Fibroblast of mammary gland (primary cell): ENCODE measurements at places on chromosomes 3 and 15.

DNA sequence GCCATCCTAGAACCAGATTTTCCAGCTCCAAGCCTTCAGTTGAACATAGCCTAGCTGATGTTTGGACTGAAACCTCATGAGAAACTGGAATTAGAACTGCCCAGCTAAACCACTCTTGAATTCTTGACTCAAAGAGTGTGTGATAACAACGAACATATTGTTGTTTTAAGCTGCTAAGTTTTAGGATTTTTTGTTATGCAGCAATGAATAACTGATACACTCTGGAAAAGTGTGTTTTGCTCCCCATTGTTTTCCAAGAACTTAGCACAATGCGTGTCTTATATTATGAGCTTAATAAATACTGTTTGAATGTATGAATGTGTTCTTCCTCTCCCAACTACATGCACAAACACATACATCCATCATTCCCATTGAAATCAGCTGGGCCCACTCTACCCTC lies 379.6 kb downstream of the EDEM1 start:
- DNase-seq: no peak

DNA sequence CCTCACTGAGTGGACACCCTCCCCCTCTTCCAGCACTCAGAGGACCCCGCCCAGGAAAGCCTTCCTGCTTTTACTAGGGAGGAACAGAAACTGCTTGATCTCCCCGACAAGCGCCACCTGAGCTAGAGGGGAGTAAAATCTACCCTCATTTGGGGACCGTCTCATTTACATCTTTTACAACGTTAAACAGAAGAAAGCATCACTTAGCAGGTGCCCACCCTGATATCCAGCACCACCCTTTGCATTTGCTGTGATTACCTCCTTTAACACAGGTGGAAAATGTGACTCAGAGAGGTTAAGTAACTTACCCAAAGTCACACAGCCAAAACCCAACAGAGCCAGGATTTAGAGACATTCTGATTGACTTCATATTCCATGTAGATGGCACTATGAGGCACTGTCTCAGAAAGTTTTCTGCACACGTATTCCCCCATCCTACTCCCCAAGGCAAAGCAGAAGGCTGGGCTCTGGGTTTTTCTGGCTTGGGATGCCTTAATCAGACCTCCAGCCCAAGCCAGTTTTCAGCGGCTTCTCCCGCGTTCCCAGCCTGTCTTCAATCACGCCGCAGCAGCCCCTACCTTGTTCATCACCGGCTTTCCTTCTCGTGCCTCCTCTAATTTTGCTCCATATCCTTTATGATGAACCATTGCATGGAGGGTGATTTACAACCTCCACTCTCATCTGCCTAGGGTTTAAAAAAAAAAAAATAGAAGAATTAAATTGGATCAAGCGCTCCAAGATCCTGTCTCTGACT lies 314.6 kb upstream of the PROK2 start:
- DNase-seq: no peak

- DNase-seq: no peak
Observed at GRCh38 chr3:89644716-89645115, 537.3 kb downstream of the EPHA3 start.

- DNase-seq: no peak
Observed at GRCh38 chr3:32288819-32289218, 50.3 kb downstream of the CMTM8 start.

DNA sequence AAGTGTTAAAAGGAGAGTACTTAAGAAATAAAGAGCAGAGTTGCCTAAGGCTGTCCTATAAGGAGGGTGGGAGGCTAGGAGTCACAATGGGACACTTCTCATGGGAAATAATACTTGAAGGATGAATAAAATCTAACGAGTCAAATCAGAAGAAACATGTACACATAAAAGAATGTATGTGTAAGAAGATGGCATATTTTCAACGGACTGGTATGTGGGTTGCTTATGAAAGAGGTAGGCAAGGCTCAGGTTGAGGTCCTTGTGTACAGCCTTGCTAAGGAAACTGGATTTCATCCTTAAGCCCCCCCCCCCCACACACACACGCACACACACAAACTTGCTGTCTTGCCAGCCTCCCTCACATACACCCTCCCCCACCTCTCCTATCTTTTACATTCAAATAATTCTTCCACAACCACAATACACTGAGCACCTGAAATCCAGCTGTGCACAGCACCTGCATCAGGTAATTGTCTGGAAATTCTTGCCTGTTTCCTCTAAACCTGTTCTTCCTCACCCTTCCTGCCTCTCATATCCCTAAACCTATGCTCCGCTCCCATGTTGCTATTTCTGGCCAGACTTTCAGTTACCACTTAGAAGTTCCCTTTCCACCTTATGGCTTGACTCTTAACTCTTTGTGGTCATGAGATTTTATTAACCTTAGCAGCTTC lies 79.2 kb downstream of the FMN1 start:
- DNase-seq: no peak

- no peak for DNase-seq
Observed at GRCh38 chr15:64762546-64762945, 12.8 kb downstream of the RBPMS2 start.

DNA sequence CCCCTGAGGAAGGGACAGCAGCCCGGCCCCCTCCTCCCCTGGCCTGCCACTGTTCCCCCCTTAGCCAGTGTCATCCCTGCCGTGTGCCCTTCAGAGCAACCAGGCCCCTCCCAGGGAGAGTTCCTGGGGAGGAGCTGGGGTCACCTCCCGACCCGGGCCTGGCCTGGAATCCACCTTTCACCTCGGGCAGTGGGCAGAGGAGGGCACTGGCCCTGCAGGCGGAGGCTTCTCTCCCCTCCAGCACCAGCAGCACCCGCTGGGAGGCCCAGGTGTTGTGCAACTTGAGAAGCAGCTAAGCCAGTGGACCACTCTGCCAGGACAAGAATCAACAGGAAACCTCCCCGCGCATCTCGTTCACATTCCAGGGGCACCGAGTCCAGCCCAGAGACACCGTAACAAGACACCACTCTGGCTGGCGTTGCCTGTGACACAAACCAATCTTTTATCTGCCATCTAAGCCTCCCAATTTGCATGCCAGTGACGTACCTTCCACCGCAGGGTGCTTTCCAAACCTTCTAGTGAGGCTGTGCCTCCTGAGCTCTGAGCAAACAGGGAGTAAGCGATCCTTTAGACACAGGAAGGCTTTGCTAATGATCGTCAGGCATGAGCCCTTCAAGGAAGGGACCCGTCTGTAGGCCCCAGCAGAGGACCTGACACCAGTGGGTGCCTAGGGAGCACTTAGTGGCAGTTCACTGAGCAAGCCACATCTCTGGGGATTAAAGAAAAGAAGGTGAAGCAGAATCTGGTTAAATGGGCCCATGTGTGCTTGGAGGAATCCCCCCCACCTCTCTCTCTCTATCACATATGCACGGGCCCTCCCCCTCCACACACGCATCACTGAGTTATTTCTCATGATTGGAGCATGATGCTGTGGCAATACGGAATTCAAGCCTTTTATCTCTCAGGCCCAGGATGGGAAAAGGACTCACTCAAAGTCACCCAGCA lies 98.9 kb upstream of the TLE3 start:
- DNase-seq: peak; percentile 73

- no peak for DNase-seq
Observed at GRCh38 chr3:74089814-74090213, 465.1 kb upstream of the PDZRN3 start.

GRCh38 chr3:17501745-17502144 lies 240.7 kb downstream of the TBC1D5 start:
- DNase-seq: no peak

DNA sequence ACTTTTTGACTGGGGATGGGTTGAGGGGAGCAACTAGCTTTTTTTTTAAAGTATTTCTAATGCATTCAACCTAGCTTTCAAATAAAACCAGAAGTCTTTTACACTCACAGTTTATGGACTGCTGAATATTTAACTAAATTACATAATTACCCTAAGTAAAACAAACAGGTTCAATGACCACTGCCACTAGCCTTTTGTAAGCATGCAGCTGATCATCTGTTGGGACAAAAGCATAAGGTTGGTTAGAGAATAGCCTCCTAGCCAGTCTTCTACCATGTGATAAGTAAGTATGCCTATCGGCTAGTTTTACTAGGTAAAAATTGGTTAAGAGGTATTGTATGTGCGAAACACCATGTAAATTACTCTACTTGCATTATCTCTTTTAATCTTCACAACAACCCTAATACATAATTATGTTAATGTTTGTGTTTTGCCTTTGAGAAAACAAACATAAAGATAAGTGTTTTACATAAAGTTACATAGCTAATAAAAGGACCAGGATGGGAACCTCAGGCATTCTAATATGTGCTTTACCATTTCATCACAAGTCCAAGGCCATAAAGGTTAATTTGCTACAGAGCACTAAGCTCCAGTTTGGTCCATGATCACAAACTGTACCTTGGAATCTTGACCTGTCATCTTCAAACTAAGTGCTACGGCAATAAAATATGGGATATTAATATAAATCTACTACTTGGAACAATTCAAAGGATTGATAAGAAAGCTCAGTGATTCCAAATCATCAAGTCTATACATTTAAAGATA lies 13.2 kb downstream of the PFN2 start:
- no peak for DNase-seq

DNA sequence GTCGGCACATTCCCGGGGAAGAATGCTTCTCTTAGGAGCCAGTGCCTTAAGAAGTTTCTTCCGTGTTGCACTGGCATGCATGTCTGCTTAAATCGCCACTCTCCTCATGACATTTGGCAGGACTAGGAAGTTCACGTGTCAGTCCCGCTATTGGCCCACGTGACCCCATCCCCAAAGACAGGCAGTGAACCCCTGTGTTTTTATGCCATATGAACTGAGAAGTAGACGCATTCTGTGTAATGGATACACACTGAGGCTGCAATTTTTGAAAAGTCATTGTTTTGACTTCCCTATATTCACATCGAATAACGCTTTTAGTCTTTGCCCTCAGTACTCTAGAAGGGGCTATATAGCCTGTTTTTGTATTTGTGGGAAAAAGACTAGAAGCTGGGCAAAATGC lies 125.6 kb upstream of the TBL1XR1 start:
- DNase-seq: no peak

DNA sequence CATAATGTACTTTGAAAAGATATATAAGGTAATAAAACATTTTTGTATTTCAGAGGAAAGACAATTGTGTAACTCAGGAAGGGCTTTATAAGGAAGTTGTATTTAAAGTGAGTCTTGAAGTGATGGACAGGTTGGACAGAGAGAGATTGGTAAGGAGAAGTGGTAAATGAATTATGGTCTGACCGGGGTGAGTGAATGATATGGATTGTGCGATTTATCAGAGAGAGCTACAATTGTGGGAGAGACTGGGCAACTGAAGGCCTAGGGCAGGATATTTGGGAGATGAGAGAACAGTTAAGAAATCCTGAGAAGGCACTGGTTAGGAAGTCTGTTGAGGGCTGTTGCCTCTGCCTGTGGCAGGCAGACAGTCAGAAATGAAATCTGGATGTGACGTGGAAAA lies 14.8 kb downstream of the IL1RAP start:
- no peak for DNase-seq

DNA sequence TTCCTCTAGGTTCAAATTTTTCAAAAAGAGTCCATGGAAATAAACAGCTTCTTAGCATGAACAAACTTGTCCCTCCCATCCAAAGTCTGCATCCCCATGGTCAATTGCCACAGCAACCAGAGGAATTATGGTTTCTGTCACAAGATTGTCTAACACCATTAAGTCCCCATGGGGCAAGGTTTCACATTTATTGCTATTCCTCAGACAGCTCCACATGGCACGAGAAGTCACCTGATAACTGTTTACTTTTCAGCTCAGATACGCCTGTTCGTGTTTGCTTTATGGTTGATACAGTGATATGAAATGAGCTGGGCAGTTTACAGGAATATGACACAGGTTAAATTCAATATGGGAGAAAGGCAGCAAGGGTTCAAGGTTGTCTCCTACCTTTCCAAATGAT lies 37.9 kb upstream of the MUC13 start:
- no peak for DNase-seq

- peak; percentile 61 for DNase-seq
Observed at GRCh38 chr15:70112074-70112395, 14.3 kb upstream of the TLE3 start.

DNA sequence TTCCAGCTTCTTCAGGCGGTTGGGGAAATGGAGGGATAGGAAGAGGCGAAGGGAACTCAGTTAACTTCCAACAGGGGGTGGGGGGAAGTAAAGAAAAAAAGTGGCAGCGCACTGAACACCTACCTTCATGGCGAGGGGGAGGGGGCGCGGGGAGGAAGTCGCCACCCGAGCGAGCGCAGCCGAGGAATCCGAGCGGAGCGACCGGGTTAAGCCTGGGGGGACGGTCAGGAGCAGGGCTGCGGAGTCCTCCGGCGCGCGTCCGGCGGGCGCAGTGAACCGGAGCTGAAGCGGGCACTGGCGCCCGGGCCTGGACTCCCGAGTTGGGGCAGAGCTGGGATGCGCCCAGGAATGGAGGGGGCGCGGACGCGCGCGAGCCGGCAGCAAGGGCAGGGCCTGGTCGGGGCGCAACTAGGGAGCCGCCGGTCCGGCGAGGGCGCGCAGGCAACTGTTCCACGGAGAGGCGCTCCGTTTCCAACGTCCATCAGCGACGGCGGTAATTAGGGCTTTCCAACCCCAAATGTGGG lies at the start of gene WNT5A:
Gene WNT5A, minus strand, starts transcription at position 450 of the 524 bp plus-strand sequence. Its CDS starts 321 bp downstream, at position 129.
- peak; percentile 35 for DNase-seq

DNA sequence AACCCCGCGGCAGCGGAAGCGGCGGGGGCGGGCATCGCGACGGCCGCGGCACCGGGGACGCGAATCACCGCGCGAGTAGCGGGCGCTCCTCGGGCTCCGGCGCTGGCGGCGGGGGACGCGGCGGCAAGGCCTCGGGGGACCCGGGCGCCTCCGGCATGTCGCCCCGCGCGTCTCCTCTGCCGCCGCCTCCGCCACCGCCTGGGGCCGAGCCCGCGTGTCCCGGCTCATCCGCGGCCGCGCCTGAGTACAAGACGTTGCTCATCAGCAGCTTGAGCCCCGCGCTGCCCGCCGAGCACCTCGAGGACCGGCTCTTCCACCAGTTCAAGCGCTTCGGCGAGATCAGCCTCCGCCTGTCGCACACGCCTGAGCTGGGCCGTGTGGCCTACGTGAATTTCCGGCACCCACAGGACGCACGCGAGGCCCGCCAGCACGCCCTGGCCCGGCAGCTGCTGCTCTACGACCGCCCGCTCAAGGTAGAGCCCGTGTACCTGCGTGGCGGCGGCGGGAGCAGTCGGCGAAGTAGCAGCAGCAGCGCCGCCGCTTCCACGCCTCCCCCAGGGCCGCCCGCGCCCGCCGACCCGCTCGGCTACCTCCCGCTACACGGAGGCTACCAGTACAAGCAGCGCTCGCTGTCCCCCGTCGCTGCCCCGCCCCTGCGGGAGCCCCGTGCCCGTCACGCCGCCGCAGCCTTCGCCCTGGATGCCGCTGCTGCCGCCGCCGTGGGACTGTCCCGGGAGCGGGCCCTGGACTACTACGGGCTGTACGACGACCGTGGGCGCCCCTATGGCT lies 675 bp downstream of the RBM15B start:
- peak; percentile 28 for DNase-seq

- no peak for DNase-seq
Observed at GRCh38 chr3:37504583-37505357, 330.4 kb upstream of the LRRFIP2 start.

- DNase-seq: no peak
Observed at GRCh38 chr3:5657106-5657505, 469.6 kb downstream of the EDEM1 start.

DNA sequence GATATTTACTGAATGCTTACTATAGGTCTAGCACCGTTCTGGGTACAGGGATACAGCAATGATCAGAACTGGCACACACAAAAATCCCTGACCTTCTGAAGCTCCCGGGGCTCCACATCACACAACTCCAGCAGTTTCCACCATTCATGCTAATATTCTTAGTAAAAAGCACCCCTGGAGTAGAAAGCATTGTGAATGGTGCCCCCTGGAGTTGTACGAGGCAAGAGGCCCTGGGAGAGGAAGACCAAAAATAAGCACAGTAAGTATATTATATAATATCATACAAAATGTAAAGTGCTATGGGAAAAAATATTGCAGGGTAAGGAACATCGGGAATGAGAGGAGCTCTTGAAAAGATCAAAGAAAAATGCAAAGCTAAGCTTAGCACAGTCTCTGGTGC lies 790 bp upstream of the SRGAP3 start:
- no peak for DNase-seq
